ENCODE measurements at places on chromosomes 5 and 9.

GRCh38 chr5:130964231-130965202 is 200.5 kb downstream of the HINT1 start:
- DNase-seq: no peak

DNA sequence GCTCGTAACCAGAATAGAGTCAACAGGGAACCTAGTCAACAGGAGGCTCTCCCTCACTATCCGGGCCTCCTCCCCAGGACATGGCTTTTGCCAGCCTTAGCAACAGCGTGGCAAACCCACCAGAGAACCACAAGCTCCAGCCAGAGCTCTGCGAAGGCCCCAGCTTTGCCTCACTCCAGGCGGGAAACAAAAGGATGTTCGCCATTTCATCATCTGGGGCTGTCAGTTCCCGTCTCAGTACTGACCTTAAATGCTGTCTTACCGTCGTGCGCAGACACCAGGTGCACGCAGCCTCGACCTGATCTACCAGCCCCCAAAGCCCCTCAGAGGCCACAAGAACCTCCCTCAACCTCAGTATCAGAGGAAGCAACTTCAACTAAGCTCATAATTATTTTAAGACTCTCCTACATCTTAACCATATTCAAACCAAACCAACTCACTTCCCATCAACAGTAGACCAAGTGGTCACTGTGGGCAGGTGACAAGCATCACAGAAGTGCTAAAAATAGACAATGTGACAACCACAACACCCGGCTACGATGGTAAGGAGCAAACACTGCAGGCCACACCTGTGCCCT is 71.4 kb downstream of the SEMA4D start:
- no peak for DNase-seq

- no peak for DNase-seq
Observed at GRCh38 chr9:99262949-99263418, 40.9 kb downstream of the SEC61B start.

DNA sequence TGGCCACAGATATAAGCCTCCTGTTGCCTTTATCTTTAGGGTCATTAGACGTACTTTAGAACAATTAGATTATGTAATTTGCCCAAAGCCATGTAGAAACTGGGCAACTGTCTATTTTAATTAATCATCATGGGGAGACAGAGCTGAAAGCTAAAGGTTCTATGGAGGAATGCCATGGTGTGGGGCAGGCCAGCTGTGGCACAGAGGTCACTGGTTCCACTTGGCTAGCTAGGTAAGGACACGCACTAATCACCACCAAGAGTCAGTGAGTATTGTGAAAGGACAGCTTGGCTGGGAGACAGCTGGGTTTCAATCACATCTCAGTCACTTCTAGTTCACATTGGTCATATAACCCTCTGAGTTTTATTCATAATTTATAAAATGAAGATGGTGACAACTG is 81.7 kb downstream of the HMHB1 start:
- DNase-seq: no peak

DNA sequence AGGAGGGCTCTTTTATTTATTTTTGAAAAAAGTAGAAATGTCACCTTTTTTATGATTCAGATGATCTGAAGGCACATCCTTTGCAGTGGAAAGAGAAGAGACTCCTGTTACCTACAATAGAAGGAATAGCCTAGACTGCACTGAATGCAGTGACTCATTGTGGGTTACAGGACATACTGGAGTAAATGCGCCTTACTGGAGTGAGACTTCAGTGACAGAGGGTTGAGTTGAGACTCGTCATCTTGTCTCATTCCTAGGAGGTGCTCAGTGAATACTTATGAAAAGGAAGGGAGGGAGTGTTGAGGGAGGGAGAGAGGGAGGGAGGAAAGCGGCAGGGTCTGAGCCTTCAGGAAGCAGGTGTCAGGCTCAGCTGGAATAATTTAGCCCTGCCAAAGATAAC is 25.2 kb downstream of the ANKRA2 start:
- no peak for DNase-seq

GRCh38 chr9:111431684-111432083 is 52.5 kb downstream of the ECPAS start:
- no peak for DNase-seq

GRCh38 chr9:76215066-76215465 is 179.2 kb downstream of the RFK start:
- DNase-seq: no peak

Measured in NCI-H524 treated with DMSO at 0.1 percent for 48 hours (cell line).